OCI-M1 (cell line): ENCODE measurements at places on chromosomes 5 and 9.

GRCh38 chr5:159705948-159706347, 210.3 kb upstream of the ADRA1B start:
- DNase-seq = peak; percentile 68

DNA sequence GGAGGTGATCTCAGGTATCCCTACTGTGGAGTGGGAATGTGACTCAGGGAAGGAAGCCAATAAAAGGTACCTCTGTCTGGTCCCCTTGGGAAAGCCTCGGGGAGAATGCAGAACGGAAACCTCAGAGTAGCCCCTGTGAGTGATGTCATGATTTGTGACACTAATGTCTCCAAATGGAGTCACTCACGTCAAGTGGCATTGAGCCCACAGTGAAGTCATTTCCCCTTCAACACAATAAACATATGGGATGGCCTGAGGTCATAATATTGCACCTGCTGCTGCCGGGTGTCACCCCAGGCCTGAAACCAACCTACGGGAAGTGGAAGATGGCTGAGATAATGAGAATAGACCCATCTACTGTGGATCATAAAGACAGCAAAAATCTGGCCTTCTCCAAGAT, 75.9 kb upstream of the GOLM1 start:
- DNase-seq = no peak

DNA sequence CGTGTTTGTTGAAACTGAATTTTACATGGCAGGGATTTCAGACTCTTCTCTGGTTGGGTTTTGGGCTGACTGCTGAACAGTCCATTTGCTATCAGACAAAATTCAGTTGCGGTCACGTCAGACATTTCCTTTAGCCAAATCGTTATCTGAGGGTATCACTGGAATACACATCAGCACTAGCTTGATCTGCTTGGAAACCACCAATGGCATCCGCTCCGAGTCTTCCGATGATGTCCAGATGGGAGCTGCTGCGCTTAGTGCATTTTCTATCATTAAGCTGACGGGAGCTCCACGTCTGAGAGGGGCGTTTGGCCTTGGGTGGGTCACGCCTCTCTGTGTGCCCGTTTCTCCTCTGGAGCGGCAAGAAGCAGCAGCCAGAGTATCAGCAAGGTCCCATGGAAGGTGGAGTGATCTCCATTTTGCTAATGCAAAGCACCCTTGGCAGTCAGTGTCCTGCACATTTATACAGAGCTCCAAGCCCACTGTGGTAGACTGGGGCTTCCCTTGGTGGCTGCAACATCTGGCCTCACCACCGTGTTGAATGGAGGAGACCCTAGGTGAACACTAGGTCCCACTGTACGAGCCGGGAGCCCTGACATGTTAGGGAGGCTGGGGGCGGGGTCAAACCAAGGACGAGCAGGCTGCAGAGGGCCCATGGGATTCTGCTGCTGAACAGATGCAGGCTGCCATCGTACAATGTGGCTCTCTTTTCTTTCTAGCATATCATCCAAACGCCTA, 134.6 kb upstream of the PHYKPL start:
- no peak for DNase-seq

DNA sequence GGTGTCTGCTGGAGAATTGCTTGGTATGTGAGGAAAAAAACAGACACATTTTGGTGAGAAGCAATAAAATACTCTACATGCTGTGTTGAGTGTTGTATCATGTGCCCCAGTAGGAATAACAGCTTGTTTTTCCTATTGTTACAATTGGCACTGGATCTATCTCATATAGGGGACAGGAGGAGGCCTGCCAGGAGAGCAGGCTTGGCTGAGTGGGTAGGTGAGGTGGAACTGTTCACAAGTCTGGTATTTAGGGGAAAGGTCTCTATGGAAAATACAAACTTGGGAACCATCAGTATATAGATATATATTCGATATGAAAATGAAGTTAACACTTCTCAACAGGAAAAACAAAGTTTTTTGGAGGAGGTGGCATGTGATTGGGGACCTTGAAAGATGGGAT, 9.5 kb upstream of the SH3TC2 start:
- DNase-seq = no peak
